Naive thymus-derived CD8-positive, alpha-beta T cell (primary cell): ENCODE measurements at places on chromosomes 2 and 18.

DNA sequence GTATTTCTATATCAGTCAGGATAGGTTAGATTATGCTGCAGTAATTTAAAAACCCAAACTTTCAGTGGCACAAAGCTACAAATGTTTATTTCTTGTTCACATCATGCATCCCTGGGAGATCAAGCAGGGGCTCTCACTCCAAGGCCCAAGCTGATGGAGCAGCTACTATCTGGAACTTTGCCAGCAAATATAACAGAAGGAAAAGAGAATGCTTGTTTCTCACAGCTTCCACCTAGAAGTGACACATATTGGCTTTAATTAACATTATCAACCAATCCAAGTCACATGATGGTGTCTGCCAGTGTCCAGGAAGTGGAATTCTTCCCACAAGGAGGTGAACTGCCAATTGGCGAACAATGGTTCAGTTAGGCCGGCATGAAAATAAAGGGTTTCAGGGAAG lies 306.9 kb downstream of the BCL11A start:
- no peak for DNase-seq

DNA sequence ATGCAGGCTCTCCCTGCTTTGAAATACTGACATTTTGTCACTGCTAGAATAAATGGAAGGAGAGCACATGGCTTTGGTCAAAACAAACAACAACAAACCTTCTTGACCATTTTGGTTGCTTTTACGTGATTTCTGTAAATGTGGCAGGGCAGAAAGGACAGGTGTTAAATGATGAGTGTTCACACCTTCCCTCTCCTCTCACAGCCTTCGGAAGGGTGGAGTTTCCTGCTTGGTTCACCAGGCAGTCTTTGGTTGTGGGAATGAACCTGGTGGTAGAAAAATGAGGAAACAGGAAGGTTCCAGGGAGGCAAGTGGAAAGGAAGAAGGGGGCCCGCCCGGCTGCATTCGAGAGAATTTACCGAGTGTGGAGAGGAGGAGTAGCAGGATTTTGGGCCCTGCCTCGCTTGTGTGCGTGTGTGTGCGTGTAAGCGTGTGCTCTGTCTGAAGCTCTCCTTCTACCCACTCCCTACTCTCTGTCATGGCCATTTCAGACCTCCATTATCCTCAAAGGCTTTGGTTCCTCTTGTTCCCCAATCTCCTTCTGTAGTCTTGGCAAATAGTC lies 23.7 kb upstream of the SPP2 start:
- no peak for DNase-seq

DNA sequence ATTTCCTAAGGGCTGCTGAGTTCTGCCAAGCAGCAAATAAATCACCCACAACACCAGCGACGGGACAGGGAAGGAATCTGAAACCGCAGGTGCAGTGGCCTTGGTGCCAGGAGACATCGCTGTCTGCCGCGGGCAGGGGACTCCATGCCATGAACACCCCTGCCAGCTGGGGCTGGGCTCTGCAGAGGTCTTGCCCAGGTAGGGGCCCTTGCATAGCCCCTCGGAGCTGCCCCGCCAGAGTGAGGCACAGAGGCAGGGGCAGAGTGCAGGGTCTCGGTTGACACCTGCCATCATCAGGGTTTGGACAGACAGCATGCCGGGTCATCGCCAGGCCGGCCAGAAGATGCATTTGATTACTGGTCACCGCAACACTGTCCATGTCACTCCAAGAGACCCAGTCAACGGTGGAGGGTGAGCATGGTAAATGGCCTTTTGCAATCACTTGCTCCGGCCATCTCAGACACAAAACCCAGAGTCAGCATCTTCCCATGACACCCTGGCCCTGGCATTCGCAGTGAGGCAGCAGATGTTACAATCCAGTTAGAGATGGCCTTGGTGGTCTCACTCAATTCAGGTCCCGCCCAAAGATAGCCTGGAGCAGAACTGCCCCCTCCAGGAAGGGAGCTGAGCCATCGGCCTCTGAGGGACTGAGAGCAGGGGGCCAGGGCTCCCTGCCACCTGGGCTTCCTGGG lies 255.4 kb downstream of the NDUFA10 start:
- DNase-seq, result no peak

DNA sequence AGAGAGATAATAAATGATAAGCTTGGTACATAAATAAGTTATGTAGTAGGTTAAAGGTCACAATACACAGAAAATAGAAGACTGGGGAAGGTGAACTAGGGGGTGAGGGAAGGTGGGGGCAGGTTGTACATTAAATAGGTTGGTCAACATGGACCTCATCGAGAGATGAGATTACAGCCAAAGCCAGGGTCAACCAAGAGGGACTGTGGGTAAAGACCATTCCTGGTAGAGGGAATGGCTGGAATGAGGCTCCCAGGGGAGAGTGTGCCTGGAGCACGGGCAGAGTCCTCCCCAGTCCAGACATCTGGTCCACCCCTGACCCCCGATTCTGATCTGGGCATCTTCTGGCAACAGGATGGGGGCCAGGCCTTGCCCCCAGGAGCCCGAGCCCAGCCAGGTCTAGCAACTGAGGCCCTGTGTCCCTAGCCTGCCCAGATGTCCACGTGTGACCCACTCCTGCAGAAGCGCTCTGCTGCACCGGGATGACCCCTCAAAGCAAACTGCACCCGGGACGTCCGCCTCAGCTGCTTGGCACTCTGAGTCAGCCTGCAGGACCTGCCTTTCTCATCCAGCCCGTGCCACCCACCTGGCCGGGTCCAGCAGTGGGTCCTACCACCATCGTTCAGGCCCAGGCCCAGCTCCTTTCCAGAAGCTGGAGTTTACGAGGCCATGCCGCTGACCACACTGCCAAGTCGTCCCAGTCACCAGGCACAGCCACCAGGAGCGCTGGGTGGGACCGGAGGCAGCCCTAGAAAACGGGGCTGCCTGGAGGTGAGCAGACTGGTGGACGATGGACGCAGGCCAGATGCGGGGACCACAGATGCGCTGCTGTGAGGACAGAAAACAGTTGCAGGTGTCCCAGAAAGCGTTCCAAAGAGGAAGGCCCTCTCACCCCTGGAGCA lies 56.2 kb upstream of the ID2 start:
- DNase-seq, result no peak

- no peak for DNase-seq
These were observed 256.0 kb downstream of the EIPR1 start for GRCh38 chr2:3121601-3122000.

- no peak for DNase-seq
These were observed 22.7 kb downstream of the RHOB start for GRCh38 chr2:20469595-20469994.

- no peak for DNase-seq
These were observed 232 bp downstream of the SNED1 start for GRCh38 chr2:240998706-240998994.

DNA sequence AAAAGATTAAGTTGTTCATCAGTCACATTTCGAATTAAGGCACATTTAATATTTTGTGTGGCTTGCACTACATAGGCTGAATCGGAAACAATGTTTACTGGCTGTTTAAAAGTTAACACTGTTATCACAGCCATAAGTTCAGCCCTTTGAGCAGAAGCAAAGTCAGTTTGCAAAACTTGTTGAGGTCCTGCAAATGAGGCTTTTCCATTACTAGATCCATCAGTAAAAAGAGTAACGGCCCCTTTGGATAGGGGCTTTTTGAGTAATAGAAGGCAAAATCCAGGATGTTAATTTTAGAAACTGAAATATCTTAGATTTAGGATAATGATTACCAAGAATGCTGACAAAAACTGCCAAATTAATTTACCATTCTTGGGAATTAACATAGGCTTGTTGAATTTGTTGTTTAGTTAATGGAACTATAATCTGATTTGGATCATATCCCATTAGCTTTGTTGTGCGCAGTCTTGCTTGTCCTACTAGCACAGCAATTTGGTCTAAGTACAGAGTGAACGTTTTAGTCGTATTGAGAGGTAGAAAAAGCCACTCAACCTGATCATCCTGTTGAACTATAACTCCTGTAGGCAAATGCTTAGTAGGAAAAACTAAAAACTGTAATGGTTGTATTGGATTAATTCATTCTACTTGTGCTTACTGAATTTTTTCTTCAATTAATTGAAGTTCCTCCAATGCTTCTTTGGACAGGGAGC lies 13.9 kb upstream of the SUCLG1 start:
- no peak for DNase-seq

- no peak for DNase-seq
These were observed 74.5 kb downstream of the TPO start for GRCh38 chr2:1487758-1488157.

GRCh38 chr2:121099329-121100290 lies 185.4 kb downstream of the TFCP2L1 start:
- no peak for DNase-seq

DNA sequence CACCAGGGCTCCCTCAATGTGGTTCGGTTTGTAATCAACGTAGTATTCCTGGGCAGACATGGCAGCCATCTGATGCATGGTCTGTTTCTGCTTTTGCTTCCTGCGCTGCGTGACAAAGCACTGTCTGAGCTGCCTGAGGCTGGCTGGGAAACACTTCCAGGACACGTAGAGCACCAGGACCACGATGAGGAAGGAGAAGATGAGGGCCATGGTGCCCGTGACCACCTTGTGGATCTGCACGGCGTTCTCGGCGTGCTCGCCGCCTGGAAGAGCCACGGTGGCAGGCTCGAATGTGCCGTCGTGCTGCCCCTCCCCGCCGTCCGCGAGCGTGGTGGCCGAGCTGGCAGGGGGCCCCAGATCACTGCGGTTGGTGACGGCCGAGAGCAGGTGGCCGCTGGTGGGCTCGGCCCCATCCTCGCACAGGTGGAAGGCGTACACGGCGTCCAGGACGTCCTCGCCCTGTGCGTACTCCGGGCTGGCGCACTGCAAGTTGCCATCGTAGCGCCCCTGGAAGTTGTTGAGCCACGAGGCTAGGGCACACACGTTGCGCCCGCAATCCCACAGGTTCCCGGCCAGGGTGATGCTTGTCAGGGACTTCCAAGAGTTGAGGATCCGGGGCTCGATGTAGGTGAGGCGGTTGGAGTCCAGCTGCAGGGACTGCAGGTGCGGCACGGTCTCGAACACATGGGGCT lies 2.1 kb downstream of the LRRTM1 start:
- no peak for DNase-seq

GRCh38 chr2:100895934-100896685 lies 76.2 kb downstream of the NPAS2 start:
- DNase-seq, result no peak
